ENCODE measurements at places on chromosomes 7 and 10.

DNA sequence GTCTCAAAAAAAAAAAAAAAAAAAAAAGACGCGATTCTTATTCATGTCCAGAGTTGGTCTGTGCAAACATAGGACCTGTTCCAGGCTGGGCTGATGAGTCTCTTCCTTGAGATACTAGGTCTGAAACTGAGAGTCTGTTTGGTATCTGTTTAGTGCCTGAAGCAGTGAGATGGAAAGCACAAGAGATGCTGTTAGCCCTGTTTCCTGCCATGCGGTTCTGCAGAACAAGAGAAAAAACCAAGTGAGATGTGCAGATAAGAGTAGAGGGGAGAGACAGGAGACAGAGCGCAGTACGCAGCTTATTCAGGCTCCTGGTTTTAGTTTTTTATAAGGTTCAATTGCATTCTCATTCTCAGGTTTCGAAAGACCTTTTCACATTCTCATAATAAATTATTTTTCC lies 85.8 kb upstream of the PRKCQ start:
- DNase-seq = no peak

GRCh38 chr7:126449611-126450268 lies 803.0 kb downstream of the GRM8 start:
- no peak for DNase-seq

DNA sequence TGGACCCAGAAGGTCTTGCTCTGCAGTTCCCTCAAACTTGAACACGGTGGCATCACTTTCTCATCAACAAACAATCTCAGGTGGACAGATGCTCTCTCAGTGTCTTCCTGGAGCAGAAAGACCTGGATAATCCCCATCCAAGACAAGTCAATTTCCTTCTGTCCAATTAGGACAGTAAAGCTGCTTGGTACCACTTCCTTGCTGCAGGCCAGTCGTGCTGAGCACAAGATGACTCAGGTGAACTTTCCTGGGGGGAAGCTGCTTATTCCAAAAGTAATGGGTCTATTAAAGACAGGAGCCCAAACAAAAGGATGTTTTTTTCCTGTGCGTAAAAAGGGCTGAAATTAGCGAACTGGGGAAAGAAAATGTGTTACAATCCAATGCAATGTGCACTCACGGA lies 107.6 kb upstream of the AFAP1L2 start:
- DNase-seq = no peak

DNA sequence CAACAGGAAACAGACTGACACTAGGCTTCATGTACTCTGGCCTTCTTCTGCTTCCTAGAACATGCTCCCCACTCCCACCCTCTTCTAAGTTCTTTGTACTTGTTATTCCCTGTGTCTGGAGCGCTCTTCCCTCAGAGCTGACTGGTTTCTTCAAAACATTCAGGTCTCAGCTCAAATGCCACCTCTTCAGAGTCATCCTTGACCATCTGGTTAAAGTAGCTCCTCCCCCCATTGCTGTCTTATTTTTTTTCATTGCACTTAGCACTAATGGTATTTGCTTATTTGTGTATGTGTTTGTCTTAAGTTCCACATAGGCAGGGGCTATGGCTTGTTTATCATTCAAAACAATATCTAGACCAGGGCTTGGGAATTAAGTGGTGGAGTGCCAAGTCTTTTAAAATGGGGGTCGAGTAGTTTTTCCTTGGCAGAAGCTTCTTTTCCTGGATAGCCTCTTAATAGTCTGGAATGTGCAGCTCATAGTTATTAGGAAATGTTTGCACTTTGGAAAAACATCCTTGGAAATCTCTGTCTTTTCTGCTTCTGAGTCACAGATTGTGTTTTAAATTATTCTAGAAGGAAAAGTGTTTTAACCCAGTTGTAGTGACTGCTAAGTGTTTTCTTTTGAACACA lies 60.0 kb downstream of the RALA start:
- no peak for DNase-seq

DNA sequence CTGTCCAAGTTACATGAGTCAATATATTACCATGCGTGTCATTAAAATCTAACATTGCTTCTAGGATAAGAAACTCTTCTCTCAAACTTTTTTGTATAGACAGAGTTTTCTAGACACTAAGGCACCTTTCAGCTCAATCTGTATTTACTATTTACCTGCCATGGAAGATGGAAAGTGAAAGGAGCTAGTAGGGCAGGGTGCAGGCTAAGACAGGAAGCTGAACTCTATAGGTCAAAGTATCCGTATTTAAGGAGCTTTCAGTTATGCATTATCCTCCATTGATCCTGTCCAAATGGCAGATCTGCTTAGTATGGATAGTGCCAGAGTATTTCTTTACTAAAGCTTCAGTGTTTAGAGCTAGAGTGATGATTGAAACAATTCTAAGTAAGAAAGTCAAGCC lies 612.8 kb downstream of the IPMK start:
- no peak for DNase-seq

GRCh38 chr7:37448011-37448635 lies 541 bp downstream of the ELMO1 start:
- no peak for DNase-seq

DNA sequence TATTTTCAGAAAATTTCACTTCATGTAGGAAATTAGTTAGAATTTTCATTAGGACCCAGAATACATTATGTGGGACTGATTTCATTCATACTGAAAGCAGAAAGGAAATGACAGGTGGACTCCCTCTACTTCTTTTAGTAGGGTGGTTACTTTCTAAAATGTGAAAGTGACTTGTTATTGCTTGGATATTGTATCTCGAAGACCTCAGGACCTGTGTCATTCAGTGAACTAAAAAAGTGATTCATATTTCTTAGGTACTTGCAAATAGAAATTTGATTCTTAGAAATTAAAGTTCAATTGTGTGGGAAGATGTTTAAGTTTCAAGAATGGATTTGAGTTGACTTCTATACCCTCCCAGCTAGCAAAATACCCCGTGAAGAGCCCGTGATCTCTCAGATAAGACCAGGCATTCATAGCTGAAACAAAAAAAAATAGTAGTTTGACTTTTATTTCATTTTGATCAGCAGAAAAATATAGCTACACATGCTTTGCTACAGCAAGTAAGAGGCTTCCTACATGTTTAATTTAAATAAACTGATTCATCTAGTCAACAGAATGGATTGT lies 1037.1 kb downstream of the GATA3 start:
- no peak for DNase-seq

- no peak for DNase-seq
These were observed 680.4 kb upstream of the POM121L12 start for GRCh38 chr7:52355053-52355452.

DNA sequence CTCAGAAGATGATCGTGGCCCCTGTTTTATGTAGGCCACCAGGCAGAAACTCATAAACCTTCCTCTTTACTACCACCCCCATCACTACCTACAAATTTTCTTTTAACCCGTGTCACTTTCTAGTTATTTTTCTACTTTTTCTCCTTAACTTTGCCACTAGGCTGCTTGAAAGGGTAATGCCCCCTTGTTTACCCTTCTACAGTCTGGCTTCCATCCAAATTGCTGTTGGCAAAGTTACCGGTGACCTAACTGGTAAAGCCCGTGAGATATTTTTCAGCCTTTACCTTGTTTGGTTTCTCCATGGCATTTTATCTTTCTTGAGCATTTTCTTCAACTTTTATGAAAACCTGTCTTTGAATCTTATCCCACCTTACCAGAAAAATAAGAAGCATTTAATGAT lies 153.0 kb downstream of the WNT2 start:
- no peak for DNase-seq

DNA sequence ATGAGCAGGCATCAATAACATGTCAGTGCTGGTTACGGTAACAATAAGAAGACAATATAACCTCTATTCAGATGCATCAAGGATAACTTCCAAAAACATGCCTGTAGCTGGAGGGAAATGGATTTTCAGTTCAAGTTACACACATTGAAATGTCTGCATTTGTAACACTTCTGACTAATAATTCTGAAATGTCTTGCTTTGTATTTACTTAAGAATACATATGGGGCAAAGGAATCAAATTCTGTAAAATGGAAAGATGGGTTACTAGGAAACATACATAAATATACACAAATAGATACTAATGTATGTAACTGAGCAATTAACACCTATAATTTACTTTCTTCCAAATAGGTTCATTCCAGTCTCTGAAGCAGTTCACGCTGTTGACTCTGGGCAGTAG lies 18.6 kb upstream of the MTPN start:
- no peak for DNase-seq

DNA sequence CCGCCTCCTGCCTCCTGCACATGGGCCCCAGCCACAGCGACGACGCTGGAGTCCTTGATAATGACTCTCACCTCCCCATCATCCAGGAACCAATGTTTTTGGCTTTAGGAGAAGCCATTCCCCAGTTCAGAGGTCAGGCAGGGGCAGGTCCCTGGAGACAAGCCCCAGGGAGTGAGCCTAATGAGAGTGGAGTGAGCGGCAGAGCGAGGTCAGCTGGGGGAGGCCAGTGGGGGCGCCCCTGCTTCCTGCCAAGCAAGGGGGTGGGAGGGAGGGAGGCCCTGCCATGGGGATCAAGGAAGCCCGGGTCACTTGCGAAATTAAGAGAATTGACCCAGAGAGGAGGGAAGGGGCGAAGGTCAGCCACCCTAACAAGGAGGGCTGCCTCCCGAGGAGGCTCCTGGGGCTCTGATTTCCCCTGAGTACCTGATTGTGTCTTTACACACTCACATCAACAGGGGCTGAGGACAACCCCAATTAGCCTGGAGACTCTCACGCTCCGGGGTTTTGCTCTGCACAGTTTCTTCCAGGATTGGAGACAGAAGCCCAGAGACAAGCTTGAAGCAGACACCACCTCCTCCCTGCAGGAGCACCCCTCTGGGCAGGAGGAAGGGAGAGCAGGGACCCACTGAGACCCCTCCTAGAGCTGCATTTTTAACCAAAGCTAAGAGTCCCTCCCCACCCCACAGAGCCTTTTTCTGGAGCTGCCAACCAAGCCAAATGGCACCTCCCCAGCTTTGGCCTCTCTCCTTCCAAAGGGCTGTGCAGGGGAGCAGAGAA lies 112.1 kb downstream of the COL13A1 start:
- no peak for DNase-seq

GRCh38 chr7:72062666-72063065 lies 349.5 kb downstream of the CALN1 start:
- no peak for DNase-seq

DNA sequence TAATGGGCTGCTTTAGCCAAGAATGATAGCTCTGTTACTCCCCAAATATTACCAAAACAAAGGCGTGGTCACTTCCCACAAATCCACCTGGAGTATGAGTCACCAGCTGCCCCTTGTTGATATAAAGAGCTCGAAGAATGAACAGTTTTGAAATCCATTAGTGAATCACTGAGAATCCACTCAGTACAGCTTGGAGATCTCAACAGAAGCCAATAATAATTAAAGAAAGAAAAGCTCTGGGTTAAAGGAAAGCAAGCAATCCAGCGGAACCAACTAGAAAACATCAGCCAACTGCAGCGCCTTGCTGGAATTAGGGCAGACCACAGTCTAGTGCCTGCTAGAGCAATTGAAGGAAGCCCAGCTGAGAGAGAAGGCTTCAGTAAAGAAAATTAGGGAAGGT lies 576.0 kb upstream of the C7orf33 start:
- DNase-seq = no peak

- no peak for DNase-seq
These were observed 139.3 kb upstream of the COBL start for GRCh38 chr7:51455948-51456347.

DNA sequence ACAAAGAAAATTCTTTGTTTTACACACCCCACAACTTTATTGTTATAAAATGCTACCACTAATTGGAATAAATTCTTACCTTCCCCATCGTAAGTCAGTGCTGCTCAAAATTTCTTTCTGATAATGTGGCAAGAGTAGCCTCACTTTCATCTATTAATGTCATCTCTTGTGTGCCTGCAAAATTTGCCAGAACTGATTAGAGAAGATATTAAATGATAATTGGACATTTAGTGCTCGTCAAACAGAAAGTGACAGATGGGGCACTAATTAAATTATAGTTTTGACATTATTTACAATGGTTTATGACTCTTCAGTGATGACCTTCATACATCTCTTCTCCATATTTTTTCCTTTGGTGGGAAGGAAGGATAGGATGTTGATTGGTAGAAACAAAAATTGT lies 690.9 kb downstream of the NXPH1 start:
- no peak for DNase-seq

DNA sequence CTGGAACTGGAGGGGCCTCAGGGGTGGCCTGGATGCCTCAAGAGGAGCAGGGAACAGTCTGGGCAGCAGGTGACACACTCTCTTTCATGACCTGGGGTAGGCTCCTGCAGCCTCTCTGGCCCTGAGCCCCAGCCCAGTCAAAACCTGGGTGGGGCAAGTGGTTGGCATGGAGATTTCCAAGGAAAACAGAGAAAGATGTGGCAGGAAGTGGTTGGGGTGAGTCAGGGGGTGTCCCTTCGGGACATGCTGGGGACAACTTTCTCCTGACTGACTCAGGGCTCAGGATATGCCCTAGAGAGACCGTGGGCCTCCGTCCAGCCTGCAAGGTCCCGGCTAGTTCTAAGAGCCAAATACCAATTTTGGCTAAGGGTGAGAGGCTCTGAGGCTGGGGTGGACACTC lies 2.9 kb downstream of the AQP1 start:
- DNase-seq = no peak

GRCh38 chr10:663831-664251 lies 25.6 kb downstream of the DIP2C start:
- no peak for DNase-seq

DNA sequence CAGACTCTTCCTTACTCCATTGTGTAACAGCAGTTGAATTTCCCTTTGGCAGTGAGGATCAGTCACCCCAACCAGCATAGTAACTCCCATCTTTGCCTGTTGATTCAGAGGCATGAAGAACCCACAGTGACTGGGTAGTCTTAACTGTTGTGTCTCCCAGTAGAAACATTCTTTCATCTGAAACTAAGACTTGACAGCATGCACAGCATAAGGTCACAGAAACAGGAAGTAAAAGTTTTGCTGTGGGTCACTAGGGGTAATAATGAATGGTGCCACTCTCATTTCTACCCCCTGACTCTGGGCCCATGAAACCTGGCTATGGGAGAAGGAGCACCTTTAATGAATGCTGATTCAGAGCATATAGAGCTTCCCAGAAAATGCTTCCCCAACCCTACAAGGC lies 8.3 kb upstream of the FRMPD2 start:
- DNase-seq = no peak

DNA sequence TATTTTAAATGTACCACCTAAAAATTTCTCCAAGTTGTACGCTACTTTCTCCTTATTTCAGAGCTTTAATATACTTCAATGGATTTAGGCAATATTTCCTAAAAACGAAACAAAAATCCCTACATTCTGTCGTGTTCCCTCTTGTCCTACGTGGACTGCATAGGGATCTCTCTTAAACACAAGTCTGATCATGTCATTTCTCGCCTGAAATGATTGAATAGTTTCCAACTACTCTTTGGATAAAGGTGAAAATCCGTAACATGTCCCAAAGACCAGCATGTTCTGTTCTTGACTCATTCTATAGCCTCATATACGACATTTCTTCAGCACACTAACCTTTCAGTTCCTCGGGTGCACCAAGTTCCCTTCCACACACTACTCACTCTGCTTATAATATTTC lies 17.7 kb upstream of the TPK1 start:
- no peak for DNase-seq

- DNase-seq = no peak
These were observed 68.6 kb downstream of the SRI start for GRCh38 chr7:88151119-88151790.

GRCh38 chr7:93016681-93017381 lies 100.9 kb downstream of the SAMD9 start:
- no peak for DNase-seq

GRCh38 chr10:18104223-18104872 lies 35.9 kb upstream of the CACNB2 start:
- DNase-seq = no peak

Measured in activated B cell treated with CpG ODN at 0.5 μM for 24 hours (primary cell).